Cortex of kidney (tissue), 1 donor: ENCODE measurements at places on chromosomes 5 and 9.

GRCh38 chr5:95842854-95843544, 20.5 kb upstream of the GLRX start:
- no peak for DNase-seq

DNA sequence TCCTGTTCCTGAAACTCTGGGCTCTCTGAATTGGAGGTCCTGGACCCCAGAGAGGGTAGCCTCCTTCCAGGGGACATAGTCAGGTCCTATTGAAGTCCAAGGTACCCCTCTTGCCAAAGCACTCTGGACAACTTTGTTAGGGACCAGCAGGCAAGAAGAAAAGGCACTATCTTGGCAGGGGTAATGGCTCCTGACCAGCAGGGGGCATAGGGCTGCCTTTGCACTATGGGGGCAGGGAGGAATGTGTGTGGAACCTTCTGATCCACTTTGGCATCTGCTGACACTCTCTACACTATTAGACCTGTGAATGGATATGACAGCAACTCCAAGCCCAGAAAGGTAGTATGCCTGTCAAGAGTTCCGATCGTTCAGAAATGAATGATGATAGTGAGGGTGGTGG, 179.0 kb upstream of the CD180 start:
- DNase-seq, result no peak

GRCh38 chr5:52864884-52865283, 77.2 kb downstream of the ITGA1 start:
- no peak for DNase-seq

DNA sequence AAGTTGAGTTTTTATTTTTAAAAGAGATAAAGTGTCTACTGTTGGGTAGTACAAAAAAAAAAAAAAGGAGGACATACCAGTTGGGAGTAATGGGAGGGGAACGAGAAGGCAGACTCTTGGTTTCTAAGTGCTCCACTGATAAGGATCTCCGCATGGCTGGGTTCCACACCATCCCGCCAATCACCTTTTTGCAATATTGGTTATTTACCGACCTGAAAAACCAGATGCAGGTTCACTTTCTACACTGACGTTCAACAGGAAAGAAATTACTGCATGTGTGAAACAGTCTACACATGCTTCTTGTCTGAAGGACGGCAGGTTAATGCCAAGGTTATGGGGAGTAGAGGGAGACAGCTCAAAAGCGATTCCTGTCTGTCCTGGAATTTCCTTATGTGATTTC, 75.5 kb downstream of the PTPN3 start:
- no peak for DNase-seq

DNA sequence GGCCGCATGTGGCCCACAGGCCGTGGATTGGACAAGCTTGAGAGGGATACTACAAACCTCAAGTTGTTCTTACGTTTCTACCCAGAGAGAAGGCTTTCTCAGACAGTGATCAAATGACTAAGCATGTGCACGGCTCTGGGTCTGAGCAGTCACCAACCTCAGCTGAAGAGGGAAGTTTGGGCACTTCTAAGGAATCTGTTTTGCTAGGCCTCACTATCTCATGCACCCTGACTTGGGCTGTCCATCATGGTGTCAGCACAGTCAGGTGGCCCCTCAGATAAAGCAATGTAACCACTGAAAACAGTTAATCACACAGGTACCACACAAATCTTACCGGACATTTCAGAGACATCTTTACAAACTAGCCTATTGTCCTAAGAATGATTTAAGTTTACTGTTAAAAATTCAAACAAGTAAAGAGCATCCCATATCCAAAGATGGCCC, 24.6 kb downstream of the CSF2 start:
- DNase-seq, result no peak

- DNase-seq, result no peak
Measured at GRCh38 chr9:87878989-87879511, 3.6 kb upstream of the SPATA31E1 start.
